ENCODE measurements at places on chromosomes 6 and 20. TPM values are rescaled to one million over a fixed set of nuclear protein-coding genes. Genes with fewer than 3 reads are reported as not detected.

Gene NANP
- total RNA-seq: 5.8 TPM

GRCh38 chr20:15637950-15638754, 935.1 kb downstream of the KIF16B start:
- DNase-seq: peak; percentile 73

- DNase-seq: peak; percentile 89
Observed at GRCh38 chr20:31517373-31517772, 3.1 kb downstream of the HM13 start.

GRCh38 chr6:32298632-32299336, 72.9 kb downstream of the TSBP1 start:
- DNase-seq: no peak

GRCh38 chr6:7813704-7814103, 87.8 kb downstream of the BMP6 start:
- DNase-seq: peak; percentile 63

DNA sequence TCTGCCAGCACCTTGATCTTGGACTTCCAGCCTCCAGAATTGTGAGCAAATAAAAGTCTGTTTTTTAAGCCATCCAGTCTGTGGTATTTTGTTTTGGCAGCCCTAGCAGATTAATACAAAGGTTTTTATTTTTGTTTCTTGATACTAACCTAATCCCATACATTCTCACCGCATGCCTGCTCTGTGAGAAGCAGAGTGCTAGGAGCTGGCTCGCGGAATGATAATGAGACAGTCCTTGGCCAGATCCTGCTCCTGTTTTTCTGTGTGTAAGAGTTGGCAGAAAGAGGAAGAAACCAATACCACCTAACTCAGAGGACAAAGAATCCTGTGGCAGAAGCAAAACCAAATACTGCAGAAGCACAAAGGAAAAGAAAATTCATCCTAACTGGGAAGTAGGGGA, 82.6 kb downstream of the KIF16B start:
- no peak for DNase-seq

Gene RAET1L
- total RNA-seq: not detected

Measured in GM23338 (cell line).